ENCODE measurements at places on chromosomes 16 and 17.

DNA sequence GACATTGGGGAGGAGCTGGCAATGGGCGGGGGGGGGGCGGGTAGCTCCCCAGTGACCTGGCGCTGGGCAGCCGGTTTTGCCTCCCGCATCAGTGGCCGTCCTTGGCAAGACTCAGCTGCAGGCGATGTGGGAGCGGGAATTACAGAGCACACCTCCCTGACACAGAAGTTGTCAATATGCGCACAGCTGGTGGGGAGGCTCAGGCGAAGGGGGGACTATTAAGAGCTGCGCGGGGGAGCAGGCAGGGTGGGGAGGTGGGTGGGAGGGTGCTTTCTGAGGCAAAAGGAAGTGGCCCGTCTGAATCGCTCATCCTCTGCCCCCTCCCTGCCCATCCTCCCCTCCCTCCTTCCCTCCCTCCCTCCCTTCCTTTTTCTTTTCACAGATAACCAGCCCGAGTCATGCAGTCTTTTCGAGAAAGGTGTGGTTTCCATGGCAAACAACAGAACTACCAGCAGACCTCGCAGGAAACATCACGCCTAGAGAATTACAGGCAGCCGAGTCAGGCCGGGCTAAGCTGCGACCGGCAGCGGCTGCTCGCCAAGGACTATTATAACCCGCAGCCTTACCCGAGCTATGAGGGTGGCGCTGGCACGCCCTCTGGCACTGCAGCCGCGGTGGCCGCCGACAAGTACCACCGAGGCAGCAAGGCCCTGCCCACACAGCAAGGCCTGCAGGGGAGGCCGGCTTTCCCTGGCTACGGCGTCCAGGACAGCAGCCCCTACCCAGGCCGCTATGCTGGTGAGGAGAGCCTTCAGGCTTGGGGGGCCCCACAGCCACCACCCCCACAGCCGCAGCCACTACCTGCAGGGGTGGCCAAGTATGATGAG is 44.0 kb downstream of the SREBF1 start:
- no peak for DNase-seq

- no peak for DNase-seq
These were observed 7.6 kb downstream of the SYT17 start for GRCh38 chr16:19175492-19176262.

- DNase-seq: no peak
These were observed 11.1 kb downstream of the ZNF385C start for GRCh38 chr17:42087042-42087701.

DNA sequence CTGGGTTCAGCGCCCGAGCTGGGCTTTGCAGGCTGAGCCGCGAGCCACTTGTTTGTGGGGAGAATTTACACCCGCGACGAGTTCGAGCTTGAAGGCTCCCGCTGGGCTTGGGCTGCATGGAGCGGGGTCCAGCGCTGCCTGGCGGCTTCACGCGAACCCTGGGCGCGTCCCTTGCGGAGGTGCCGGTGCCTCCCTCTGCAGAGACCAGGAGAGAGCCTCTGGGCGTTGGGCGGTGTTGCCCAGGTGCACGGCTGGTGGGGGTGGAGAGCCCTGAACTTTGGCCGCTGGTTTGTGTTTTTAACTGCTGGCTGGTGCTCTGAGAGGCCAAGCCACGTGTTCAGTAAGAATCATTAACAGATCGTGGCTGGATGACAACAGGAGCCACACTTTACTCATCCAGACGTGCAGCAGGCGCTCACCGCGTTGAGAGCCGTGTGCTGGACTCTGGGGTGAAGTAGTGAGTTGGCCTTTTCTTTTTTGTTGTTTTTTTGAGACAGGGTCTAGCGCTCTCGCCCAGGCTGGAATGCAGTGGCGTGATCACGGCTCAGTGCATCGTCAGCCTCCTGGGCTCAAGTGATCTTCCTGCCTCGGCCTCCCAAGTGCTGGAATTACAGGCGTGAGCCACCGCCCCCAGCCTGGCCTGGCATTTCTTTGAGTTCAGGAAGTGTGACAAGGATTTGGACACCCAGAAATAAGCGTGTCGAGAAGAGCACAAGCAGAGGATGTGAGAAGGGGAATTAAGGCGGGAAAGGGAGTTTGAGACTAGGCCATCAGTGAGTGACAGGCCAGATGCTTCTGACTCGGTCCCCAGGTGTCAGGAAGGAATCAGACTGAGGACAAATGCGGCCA is 827 bp downstream of the CDK10 start:
- DNase-seq: no peak

- no peak for DNase-seq
These were observed 3.5 kb downstream of the CTNS start for GRCh38 chr17:3639981-3640596.

DNA sequence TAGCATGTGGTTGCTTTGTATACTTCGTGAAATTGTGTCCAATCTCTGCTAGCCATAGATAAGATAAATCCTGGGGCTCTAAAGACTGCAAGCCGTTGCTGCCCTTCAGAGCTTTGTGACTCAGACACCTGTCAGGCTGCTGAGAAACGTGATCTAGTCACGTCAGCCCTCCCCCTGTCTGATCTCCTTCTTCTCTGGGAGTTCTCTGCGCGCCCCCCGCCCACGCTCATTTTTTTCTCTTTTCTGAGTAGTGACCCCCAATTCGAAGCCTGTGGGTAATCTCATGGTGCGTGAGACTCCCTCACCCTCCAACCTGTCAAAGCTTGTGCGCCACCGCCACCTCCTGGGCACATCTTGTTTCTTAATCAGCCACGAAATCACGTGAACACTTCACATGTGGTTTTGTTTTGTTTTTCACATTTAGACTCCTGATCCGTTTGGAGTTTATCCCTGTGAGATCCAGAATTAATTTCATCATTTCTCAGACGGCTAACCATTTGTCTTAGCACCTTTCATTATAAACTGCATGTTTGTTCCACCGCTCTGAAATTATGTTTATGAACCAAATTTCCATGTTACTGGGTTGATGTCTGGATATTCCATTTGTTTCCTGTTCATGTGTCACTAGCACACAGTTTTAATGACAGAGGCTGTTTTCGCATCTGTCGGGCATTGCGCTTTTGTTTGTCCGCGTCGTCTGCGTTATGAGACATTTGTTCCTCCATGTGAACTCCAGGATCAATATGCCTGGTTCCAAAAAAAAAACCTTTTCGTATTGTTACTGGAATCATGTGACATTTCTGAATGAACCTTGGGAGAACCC is 977 bp upstream of the ZNF778 start:
- DNase-seq: no peak

- no peak for DNase-seq
These were observed 17.4 kb upstream of the MPRIP start for GRCh38 chr17:17024778-17025300.

- no peak for DNase-seq
These were observed 3.3 kb downstream of the NR1D1 start for GRCh38 chr17:40097087-40097486.

GRCh38 chr16:85243308-85243707 is 131.0 kb upstream of the CIBAR2 start:
- DNase-seq: no peak
